ENCODE measurements at places on chromosomes 16 and 17.

- no peak for DNase-seq
Measured at GRCh38 chr17:11608396-11608795, 10.1 kb downstream of the DNAH9 start.

DNA sequence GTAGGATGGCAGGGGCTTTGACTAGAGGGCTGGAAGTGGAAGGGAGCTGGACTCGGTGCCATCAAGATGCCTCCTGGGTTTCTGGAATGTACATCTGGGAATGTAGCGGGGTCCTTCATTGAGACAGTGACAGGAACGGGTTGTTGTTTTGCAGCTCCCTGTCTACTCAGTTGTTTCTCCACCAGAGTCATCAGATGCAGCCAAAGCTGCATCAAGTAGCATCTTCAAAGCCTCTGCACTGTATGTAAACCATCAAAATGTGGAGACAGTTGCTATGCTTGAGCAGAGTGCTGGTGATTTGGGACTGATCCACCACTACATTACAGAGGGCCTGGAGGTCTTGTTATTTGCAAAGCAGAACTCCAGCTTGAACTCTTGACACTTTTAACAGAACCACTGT lies 25.1 kb upstream of the MEAK7 start:
- DNase-seq = no peak

DNA sequence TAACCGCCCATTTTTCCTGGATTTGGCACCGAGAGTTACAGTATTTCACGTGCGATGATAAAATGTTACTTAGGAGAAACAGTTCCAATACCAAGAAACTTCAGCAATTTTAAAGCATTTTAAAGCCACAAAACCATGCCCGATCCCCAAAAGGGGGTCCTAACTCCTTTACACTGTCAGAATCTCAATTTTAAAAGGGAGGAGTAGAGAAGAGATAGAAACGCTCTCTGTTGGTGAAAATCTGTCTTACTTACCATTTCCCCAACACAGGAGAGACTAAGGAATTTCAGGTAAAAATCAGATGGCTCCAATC lies 526 bp upstream of the RNASEK start:
- no peak for DNase-seq

GRCh38 chr16:55982597-55982996 lies 107.4 kb upstream of the CES5A start:
- no peak for DNase-seq

GRCh38 chr16:88939245-88939971 lies 37.6 kb downstream of the CBFA2T3 start:
- no peak for DNase-seq

DNA sequence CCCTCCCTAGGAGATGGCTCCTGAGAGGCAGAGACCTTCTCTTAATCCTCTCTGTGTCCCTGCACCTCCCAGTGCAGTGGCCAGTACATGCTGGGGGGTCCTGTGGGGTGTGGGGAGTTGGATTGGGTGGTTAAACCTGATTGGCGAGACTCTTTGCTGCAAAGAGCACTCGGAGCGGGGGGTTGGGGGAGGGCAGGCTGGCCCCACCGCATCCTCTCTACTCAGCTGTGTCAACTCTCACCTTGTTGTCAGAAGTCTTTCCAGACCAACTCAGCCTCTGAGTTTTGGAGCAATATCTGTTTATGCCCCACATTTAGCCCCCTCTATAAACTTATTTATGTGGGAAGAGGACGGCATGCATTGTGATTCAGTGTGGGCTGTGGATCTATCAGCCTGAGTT lies 40.0 kb downstream of the SMARCE1 start:
- peak; percentile 70 for DNase-seq

DNA sequence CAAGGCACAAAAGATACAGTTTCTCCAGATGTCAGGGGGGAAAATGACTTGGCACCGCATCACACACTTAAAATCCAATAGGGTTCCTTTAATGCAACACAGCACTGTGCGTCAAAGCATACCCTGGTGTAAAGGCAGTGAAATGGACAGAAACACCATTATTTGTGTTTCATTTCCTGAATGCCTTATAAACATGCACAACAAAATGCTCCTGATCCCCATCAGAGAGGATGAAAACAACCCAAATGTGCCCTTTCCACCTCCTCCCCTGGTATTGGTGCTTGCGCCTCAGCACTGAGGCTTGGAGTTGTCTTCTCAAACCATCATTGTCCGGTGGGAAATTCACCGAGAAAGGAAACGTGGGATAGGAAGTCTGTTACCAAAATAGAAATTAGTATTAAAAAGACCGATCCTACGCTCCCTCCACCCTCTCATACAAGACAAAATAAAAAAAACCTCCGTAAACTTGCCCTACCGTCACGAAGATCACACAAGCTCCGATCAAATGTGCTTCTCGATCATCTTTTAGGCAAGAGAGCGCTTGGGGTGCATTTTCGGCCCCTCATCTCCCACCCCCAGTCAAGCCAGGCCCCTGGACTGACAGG lies 722 bp downstream of the CDC27 start:
- DNase-seq = peak; percentile 46

GRCh38 chr17:45339646-45340605 lies 23.1 kb upstream of the MAP3K14 start:
- no peak for DNase-seq

All from CD4-positive, alpha-beta T cell treated with Interferon alpha-2 for 1 hour (primary cell).